ENCODE measurements at places on chromosomes 2 and 18.

- DNase-seq = no peak
Observed at GRCh38 chr2:10981941-10982431, 70.3 kb downstream of the KCNF1 start.

DNA sequence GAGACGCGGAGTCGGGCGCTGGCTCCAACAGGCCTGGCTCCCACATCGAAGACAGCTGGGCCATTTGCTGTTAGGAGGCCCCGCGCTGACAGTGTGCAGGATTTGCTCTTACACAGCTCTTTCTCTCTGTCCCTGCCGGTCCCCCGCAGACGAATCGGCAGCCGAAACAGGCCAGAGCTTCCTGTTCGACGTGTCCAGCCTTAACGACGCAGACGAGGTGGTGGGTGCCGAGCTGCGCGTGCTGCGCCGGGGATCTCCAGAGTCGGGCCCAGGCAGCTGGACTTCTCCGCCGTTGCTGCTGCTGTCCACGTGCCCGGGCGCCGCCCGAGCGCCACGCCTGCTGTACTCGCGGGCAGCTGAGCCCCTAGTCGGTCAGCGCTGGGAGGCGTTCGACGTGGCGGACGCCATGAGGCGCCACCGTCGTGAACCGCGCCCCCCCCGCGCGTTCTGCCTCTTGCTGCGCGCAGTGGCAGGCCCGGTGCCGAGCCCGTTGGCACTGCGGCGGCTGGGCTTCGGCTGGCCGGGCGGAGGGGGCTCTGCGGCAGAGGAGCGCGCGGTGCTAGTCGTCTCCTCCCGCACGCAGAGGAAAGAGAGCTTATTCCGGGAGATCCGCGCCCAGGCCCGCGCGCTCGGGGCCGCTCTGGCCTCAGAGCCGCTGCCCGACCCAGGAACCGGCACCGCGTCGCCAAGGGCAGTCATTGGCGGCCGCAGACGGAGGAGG lies 3.5 kb downstream of the GDF7 start:
- no peak for DNase-seq

DNA sequence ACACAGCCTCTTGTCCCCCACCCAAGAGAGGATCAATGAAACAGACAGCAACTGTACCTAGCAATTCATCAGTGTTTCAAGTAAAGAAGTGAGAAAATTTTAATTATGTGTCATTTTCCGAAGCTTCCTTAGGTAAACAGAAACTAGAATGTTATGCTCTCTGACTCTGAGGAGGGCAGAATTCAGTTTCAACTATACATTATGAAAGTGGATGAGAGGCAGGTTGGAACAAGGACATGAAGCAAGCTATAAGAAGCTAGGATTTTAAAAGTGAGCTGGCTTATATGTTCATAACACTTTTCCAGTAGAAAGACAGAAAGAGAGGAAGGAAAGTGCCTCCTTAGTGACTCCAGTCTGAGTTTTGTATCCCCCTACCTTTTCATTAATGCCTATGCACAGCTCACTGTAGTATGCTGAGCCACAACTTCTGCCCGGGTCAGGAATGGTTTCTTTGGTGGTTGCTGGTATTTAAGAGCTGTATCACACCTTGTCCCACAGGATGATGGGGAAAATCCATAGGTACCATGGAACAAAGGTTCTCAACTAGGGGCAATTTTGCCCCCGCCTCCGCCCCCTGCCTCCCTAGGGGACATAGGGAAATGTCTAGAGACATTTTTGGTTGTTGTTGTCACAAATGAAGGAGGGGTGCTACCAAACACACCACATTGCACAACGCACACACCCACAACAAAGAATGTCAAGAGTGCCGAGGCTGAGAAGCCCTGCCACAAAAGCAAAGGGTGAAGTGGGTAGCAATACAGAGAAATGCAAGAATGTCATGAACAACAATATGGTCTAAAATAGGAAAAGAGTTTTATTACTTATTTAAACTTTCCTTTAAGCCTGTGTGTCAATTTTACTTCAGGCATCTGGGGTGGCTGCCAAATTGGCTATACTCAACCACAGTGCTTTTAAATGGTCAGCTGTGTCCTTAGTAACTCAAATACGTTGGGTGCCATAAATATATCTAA lies 161.0 kb upstream of the ZFP36L2 start:
- DNase-seq = no peak

- no peak for DNase-seq
Observed at GRCh38 chr18:9130806-9131205, 5.8 kb upstream of the ANKRD12 start.

DNA sequence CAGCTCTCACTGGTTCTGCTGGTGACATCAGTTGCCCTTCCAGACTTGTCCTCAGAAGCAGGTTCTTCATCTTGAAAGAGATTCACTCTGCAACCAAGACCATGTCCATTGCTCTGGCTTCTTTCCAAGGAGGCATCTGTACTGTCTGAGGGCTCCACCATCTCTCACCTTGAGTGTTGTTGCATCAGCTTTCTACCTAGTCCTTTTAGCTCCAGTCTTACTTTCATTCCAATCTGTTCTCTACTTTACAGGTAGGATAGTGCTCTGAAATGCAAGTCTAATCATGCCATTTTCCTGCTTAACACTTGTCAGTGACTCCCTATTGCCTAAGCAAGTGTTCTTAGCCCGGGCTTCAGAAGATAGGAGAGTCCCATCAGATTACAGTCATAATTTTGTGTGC lies 117.7 kb downstream of the EN1 start:
- DNase-seq = no peak

GRCh38 chr2:201465524-201465971 lies 14.0 kb downstream of the STRADB start:
- no peak for DNase-seq

- DNase-seq = no peak
Observed at GRCh38 chr2:173264603-173265366, 89.9 kb upstream of the CDCA7 start.

GRCh38 chr2:21420553-21421335 lies 297.0 kb downstream of the TDRD15 start:
- DNase-seq = no peak

DNA sequence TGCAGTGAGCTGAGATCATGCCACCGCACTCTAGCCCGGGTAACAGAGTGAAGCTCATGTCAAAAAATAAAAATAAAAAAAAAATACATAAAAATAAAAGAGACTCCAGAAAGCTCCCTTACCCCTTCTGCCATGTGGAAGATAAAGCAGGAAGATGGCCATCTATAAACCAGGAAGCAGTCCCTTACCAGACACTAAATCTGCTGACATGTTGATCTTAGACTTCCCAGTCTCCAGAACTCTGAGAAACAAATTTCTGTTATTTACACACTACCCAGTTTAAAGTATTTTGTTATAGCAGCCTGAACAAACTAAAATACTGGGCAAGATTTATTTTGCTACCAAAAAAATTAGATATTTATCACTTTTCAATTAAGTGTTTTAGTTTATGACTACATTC lies 136.2 kb upstream of the SMAD7 start:
- DNase-seq = no peak

DNA sequence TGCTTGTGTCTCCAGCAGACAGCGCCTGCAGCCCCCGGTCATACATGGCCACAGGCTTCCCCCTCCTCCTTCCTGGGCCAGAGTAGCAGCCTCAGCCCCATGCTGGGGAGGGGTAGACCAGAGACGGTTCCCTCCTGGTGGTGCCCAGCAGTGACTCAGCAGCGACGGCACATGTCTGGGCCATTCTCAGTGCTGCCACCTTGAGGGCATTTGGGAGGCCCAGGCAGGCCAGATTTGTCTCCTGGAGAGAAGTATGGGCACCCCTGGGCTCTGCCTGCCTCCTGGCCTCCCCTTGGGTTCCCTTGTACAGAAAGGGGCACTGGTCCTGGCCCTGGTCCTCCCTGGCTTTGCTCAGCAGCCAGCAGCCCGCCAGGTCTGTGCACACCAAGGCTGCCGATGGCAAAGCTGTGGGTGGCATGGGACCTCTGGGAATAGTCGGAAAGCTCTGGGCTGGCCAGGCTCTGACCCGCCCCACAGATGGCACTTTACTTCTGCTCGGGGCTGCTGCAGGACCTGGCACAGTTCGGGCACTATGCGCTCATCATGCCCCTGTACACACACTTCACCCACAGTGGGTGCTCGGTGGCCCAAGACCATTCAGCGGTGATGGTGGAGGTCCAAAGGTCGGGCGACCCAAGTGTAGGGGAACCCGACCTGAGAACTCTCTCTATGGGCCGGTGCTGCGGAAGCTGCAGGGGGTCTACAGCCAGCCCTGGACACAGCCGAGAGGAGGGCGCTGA lies 11.4 kb upstream of the ALPI start:
- DNase-seq = no peak

GRCh38 chr2:170806548-170806947 lies 10.1 kb upstream of the GAD1 start:
- DNase-seq = no peak

DNA sequence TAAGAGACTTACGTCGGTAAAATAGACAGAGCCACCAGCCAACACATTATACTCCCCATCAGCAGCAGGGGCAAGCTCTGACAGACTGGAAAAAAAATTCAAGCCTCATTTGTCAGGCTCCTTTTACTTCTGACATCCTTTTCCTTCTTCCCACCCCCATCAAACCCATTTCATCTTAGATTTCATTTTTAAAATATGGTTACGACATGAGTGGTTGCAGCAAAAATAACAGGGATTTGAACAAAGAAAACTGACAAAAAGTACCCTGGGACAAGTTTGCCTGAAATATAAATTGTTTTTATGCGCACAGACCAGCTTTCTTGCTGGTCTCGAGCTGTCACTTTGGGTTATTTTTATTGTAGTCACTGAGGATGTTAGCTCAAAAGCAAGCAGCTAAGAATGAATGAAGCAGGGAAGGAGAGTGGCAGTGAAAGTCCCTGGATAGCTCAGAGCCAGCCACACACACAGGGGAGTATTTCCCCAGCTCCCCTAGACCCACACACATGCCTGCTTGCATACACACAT lies 30.7 kb upstream of the LINC00305 start:
- DNase-seq = no peak

DNA sequence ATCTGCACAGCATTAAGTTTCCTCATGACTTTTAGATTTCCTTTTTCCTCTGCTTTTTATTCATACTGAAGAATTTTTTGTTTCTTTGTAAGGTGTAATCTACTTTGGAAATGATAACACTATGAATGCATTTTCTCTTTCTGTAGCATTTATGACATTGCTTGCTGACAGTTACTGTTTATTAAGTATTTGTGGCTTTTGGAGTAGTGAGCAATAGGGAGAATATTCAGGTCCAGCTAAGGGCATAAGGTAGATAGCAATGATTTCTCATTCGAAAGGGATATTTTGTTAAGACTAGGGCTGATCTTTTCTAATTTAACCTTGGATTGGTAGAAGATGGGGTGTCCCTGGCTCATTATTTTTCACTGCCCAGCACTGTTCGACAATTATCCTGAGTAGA lies 80.3 kb downstream of the XRCC5 start:
- DNase-seq = no peak

DNA sequence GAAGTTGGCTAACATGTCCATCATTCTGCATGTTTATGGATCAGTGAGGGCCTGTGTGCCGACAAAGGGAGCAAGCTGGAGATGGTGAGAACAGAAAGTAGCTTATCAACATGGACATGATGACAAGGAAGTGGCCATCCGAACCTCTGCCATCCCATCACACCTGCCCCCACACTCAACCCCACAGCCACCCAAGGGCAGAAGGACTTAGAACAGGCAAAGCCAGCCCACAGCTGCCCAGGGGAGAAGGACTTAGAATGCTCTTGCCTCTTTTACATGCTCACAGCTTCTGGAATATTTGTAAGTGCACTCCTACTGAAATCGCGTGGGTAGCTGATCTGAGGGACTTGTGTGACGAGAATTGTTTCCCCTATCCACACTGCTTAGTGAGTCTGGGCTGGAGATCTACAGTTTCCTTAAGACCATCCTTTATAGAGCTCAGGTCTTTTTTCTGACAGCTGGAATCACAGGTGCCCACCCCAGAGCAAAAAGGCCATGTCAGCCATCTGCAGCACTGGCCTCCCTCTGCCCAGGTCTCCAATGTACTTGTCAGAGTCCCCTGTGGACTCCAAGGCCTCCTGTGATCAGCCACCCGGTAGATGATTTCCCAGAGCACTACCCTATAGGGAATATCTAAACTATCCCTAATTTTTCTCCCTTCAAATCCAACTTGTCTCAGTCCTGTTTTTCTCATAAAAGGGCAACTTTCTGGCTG lies 154.1 kb downstream of the SMAD7 start:
- no peak for DNase-seq

GRCh38 chr18:5413447-5413846 lies 117.9 kb upstream of the ZBTB14 start:
- DNase-seq = no peak

DNA sequence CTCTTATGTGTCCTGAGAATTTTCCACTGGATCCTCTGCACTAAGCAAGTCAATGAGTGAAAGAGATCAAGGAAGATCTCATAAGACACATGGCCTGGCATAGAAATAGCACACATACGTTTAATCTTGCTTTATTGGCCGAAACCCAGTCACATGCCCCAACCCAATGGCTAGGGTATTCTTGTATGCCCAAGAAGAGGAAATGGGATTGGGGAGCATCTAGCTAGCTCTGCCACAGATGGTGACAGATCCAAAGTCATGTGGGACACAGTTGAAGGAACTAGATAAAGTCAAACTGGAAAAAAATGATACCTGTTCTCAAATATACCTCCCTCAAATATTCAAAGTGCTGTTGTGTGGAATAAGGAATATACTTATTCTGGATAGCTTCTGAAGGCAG lies 74.7 kb downstream of the CD28 start:
- DNase-seq = no peak

DNA sequence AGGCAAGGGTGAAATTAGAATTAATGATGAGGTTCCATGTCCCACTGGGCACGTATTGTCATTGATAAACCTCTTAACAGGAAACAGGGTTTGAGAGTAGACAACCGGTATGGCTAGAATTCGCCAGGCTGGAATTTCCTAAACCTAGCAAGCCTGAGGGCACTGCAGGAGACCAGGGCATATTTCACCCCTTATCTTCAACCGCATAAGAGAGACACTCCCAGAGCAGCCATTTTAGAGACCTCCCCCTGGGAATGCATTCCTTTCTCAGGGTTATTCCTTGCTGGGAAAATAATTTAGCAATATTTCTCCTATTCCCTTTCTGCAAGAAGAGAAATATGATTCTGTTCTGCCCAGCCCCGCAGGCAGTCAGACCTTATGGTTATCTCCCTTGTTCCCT lies 334.6 kb upstream of the LYPD1 start:
- DNase-seq = no peak

DNA sequence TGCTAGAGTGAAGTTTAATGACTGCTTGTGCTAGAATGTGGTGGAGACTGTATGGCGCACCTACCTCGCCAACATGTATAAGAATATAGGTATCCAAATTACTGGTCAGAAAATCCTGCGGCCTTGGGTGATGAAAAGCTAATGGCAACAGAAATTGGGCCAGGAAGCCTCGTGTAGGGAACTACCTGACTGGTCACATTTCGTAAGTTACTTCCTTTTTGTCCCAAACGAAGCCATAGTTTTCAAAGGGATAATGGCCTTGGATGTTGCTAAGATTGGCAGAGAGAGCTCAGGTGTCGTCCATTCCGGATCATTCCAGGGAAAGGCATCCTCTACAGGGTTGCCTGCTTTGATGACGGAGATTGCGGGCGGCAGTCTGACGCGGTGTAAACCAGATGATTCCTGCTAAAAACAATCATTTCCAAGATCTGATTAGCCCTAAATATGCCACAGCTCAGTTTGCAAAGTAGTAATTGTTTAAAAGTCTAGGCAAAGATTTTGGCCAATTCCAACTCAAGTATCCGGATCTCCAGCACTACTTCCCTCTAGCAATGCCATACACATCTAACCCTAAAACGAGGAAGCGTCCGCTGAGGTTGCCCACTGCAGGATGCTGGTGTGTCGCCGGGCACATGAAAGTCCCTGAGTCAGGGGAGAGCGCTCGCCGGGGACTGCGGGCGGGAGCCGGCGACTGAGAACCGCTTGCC lies 708 bp upstream of the MALT1 start:
- no peak for DNase-seq
